ENCODE measurements at places on chromosomes 7 and 10. TPM values are rescaled to one million over a fixed set of nuclear protein-coding genes. Genes with fewer than 3 reads are reported as not detected.

The CLDN3 gene
- not detected for total RNA-seq

The NRG3 gene
- not detected for total RNA-seq

The PNLIPRP1 gene
- not detected for total RNA-seq

The ZNF804B gene
- total RNA-seq = not detected

The PILRA gene
- not detected for total RNA-seq

The DEPP1 gene
- 142 TPM for total RNA-seq

Measured in smooth muscle cell of the pulmonary artery (primary cell).